ENCODE measurements at places on chromosomes 6 and 20.

DNA sequence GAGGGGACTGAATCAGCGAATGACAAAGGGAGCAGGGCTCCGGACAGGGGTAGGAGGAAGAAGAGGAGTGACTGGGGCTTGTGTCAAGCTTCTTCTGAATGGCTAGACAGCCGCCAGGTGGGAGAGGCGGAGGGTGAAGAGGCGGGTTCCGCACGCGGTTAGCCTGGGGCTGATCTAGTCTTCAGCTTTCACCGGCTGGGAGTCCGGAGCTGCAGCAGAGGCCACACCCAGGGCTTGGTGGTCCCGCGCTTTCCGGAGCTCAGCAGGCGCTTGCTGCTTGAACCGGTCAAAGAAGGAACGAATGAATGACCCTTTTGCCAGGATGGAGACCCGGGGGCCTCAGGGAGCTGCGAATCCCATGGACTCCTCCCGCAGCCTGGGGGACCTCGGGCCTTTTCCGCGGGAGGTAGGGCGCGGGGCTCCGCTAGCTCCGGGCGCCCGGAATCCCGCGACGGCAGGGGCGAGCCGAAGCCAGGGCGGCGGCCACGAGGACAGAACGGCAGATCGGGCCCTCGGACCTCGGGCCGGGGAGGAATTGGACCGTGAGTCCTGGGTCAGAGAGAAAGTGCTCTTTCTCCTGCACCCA is at the start of gene C6orf141:
Gene C6orf141, plus strand, starts transcription at position 177 of the 586 bp plus-strand sequence. Its CDS starts 125 bp downstream, at position 302.
- DNase-seq = no peak

DNA sequence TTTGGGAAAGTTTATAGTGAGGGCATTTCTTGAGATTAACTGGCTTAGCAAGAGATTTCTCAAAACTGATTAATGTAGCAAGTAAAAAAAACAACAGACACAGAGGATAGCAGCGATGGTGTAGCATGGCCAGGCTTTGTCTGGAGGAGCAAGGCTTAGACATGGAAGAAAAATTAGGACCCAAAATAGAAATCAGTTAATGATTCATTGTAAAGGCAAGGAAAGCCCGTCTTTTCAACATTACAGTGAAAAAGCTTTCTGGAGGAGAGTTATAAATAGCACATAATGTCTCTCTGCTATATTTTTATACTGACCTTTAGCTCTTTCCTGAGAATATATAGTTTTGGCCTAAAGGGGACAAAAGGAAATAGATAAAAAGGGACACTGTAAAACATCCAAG is 45.1 kb downstream of the FNDC1 start:
- DNase-seq = no peak

GRCh38 chr6:118506071-118506638 is 41.9 kb upstream of the PLN start:
- no peak for DNase-seq

- DNase-seq = no peak
Measured at GRCh38 chr20:5085380-5085779, 34.4 kb downstream of the PCNA start.

- DNase-seq = no peak
Measured at GRCh38 chr6:33949877-33950435, 146.2 kb upstream of the MLN start.

- DNase-seq = no peak
Measured at GRCh38 chr6:5086294-5086890, 1.3 kb downstream of the PPP1R3G start.

- DNase-seq = no peak
Measured at GRCh38 chr6:168374051-168374502, 54.5 kb upstream of the DACT2 start.

- no peak for DNase-seq
Measured at GRCh38 chr20:14561741-14562221, 224.4 kb upstream of the FLRT3 start.

DNA sequence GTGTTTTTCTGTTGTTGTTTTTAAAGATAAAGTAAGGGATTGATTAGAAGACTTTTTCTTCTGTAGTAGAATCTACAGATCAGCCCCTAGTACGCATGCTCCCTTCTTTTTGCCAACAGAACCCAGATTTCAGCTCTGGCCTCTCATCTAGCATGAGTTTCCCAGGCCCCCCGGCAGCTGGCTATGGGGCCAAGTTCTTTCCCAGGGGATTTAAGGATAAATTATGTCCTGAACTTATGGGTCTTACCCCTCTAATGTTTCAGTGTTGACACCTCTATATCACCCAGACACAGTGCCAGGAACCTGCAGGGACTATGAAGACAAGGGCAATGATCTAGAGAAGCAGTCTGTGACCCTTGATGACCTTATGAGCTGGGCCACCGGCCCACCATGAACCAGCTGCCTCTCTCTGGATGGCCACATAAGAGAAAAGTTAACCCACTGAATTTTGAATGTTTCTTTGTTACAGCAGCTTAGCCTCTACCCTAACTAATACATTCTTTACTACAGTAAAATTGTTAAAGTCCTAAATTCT is 150.5 kb downstream of the UNC5CL start:
- no peak for DNase-seq

DNA sequence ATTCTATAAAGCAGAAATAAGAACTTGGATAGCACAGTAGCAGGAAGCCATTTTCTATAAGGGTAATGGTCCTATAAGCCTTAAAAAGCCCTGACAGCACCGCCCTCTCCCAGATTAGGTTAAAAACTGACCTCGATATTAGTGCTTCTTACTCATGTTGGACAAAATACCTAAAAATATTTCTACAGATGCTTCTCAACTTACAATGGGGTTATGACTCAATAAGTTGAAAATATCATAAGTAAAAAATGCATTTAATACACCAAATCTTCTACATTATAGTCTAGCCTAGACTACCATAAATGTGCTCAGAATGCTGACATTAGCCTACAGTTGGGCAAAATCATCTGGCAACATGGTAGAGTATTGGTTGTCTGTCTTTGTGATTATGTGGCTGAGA is 70.3 kb downstream of the SESN1 start:
- no peak for DNase-seq

DNA sequence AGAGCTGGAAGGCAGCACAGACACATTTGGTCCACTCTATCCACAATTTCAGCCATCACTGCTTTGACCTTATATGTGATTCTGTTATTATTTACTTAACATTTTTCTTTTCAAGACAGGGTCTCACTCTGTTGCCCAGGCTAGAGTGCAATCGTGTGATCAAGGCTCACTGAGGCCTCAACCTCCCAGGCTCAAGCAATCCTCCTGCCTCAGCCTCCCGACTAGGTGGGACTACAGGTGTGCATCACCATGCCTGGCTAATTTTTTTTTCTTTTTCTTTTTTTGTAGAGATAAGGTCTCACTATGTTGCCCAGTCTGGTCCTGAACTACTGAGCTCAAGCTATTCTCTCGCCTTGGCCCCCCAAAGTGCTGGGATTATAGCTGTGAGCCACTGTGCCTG is 40.3 kb downstream of the BCL2L1 start:
- DNase-seq = no peak

DNA sequence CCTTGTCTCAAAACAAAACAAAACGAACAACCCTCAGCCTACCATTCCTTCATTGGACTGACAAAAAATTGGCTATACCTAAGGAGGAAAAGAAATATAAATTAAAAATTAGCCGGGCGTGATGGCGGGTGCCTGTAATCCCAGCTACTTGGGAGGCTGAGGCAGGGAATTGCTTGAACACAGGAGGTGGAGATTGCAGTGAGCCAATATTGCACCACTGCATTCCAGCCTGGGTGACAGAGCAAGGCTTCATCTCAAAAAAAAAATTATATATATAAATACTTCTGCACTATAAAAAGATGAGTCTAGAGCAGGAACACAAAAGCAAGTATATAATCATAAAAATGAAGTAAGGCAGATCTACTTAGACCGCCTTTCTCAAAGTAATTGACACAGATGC is 109.8 kb downstream of the CRYBG1 start:
- DNase-seq = no peak

DNA sequence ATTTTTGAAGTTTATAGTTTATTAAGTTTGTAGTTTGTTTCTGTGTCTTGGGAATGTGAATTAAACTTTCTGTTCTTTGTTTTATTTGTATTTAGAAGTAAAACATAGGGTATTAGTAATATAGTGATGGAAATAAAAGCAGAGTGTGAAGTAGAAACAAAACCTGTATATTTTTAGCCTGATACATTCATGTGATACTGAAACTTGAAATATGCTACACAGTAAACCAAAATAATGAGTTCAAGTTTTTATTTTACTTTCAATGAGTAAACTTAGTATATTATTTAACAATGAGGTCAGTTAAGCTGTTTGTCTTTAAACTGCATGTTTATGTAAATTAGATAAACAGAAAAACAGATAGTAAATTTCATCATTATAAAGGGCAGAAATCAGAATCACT is 1592.6 kb downstream of the GRIK2 start:
- DNase-seq = no peak

DNA sequence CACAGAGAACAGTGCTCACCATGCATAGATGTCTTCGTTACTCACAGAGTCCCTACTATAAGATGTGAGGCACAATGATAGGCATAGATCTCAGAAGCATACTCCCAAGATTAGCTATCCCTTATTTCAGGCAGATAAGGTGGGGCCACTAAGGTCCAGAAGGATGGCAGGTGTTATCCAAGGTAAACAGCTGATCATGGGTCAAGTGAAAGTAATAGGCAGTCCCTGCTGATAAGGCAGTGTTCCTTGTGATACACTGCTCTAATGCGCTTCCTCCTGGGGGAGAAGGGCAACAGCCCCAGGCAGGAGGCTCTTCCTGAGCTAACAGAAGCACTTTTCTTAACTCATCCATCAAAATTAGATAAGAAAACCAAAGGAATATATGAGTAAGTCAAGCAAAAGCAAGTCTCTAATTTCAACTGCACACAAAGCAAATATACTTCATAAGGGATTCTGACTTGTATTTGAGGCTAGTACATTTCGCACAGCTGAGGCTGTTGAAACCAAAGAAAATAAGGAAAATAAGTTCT is 42.2 kb downstream of the METTL24 start:
- DNase-seq = no peak
